ENCODE measurements at places on chromosomes 11 and 22.

DNA sequence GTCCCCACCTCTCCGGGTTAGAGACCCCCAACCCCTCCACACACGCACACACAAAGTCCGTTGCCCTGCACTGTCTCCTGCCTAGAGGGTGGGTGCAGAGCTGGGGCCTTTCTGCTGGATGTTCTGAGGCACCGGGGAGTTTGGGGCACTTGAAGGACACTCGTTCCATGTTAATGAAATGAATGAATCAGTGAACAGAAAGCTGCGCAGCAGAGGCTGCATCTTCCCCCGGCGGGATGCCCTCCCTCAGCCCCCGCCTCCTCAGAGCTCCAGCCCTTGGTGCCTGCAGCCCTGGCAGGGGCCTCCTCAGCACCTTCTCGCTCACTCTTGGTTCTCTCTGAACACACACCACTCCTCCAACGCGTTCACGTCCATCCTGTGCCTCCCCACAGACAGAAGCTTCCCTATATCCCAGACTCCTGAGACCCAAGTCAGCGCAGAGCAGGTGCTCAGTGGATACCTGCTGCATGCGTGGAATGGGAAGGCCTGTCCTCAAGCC lies 611.9 kb downstream of the TBC1D22A start:
- DNase-seq: no peak

DNA sequence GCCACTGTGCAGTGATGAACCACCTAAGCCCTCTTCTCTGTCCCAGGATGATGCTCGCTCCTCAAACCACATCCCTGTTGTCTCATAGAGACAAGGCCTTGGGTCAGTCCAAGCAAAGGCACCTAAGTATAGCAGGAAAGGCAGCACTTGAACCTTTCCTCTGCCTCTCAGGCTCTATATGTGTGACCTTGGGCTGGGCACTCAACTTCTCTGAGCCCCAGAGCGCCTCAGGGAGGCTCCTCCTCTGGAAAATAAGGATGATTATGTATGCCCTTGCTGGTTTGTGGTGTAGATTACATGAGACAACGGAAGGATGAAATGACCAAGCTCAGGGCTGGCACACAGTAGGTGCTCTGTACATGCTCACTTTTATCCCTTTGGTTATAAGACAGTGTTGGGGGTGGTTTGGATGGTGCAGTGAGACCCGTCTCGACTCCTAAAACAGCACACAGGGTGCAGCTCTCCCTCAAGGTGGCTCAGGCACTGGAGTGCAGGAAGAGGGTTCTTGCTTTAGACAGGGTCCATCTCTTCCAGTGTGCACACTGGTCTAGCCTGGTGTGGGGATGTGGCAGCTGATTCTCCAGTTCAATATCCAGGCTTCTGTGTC lies 40.2 kb upstream of the ACCSL start:
- no peak for DNase-seq

DNA sequence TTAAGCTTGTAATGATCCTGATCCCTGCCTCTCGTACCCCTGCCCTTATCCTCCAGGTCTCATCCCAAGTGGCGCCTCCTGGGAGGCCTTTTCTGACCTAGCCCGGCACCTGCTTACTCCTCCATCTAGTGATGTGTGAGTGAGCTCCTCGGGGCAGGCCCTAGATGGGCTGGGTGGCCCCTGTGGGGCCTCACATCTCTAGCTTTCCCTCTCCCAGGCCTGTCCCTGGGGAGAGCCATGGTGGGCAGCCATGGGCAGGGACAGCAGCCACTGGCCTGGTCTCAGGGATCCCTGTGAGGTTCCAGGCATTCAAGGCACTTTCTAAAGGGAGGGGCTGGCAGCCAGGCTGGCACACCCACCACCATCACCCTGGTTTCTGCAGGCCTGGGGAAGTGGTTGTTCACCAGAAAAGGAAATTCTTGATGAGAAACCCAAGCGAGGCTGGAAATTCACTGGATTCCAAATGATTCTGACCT lies 27.9 kb downstream of the GNAZ start:
- no peak for DNase-seq

DNA sequence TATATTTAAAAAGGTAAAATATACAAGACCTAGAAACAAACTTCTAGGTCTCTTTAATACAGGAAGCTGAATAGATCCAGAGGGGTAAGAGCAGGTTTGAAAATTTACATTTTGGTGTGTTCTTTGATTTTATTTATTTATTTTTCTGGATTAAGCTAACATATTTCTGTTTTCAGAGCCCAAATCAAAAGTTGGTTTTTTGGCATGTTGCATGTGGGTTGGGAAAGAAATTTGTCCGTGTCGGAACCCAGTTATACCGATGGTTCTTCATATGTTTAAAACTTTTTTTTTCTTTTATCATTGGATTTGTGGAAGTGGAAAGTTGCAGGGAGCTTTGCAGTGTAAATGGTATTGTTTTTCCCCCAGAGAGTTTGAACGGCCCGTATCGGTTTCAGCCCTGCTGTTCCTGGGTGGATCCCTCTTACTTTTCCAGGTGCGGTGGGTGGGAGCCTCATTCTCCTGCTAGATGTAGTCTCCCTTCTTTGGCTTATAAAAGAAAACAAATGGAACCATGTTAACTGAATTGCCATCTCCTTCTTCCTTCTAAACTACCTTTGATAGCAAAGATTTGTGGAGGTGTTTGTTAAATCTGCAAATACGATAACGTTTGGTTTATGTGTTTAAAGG lies 746 bp downstream of the CTNND1 start:
- DNase-seq: no peak

DNA sequence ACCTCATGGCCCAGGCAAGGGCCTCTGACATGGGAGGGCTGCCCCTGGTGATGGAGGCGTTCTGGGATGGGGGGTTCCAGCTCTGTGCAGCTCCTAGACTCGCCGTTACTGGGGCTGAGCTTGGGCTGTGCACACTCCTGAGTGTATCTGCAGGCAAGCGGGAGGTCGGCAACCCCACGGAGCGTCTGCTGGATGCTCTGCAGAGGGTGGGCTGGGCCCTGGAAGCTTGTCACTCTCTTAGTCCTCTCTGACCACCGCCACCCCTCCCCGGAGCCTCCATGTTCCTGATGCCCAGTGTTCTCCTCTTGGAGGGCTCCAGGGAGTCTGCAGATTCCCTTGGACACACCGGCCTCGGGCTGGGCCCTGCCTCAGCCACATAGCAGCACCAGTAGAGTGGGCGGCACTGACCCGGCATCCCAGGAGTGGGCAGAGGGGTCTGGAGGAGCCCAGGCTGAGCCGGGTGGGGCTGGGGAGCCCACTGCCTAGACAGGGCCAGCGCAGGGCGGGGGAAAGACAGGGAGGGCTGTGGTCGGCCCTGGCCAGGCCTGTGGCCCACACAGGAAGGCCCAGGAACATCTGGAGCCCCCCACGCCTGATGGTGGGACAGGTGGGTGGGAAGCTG lies 20.6 kb upstream of the MUC5B start:
- DNase-seq: no peak

DNA sequence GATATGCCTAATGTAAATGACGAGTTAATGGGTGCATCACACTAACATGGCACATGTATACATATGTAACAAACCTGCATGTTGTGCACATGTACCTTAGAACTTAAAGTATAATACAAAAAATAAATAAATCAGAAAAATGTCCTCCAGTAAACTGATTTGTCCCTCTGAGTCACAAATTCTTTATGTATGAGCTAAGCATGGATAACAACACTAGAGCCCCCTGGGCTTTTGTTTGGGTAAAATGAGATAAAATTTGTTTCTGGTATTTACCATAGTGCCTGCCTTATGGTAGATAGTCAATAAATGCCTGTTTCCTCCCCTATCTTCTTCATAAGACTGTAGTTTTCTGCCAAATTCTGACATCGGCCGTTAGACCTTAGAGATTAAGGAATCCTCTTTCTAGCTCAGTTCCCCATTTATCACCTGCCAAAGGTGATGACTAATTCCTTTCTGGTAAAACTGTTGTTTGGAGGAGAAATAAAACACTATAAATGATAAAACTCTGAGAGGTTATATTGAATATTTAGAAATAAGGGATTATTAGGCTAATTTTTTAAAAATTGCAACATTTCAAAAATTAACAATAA lies 43.6 kb upstream of the LUZP2 start:
- DNase-seq: no peak

GRCh38 chr22:36741968-36742367 lies 34.0 kb downstream of the IFT27 start:
- DNase-seq: no peak

GRCh38 chr22:23684561-23685031 lies 6.2 kb upstream of the RGL4 start:
- DNase-seq: no peak

GRCh38 chr11:12684315-12684714 lies 10.1 kb downstream of the TEAD1 start:
- no peak for DNase-seq

DNA sequence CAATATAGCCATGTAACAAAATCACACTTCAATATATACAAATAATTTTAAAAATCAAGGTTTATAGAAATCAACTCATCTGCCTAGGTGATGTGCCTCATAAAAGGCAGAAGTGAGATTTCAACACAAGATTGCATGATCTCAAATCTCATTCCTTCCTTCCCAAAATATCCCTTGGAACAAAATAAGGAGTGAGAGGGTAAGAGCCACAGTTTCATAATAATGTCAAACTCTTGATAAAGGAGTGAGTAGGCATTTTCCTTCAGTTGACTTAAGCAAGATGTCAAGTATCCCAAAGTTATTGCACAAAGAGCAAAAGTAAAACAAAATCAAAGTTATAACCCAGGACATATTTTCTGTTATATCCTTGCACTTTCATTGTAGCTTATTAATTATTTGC lies 81.3 kb downstream of the C22orf31 start:
- DNase-seq: no peak

DNA sequence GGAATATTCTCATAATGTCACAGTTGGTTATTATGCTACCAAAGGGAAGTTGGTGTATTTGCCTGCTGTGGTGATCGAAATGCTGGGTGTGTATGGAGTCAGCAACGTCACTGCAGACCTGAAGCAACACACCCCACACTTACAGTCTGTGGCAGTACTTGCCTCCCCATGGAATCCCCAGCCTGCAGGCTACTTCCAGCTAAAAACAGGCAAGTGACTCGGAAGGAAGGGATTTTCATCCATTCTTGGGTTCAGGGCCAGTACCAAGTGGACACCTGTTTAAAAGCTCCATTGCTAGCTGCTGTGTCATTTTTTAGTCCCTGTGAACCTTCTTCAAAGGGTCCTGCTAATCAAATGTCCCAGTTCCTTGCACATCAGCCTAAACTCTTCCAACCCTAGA lies 149.6 kb downstream of the C11orf91 start:
- no peak for DNase-seq

- DNase-seq: no peak
These were observed 365.4 kb downstream of the BRD1 start for GRCh38 chr22:49462291-49462690.

DNA sequence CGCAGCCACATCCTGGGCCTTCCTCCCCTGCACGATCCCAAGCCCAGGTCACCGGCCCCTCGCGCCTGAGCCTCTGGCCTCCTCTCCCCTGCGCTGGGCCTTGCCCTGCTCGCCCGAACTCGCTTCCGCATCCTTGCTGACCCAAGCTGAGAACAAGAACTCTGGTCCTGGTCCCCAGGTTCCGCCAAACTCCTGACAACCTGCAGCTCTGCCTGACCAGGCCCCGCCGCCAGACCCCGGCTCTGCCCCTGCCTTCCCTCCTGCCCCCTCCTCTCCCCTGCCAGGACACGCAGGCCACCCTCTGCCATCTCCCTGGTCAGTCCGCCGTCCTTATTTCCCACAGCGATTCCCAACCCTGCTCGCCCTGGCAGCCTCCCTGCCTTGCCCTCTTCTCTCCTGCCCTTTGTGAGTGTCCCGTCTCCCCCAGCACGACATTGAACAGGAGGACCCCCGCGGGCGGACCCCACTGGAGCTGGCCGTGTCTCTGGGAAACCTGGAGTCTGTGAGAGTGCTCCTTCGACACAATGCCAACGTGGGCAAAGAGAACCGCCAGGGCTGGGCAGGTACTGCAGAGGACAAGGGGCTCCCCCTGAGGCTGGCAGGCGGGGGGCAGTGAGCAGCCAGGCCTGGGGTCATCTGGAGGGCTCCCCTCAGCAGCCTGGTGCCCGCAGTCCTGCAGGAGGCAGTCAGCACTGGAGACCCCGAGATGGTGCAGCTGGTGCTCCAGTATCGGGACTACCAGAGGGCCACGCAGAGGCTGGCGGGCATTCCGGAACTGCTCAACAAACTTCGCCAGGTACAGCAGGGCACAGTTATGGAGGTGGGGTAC lies 762 bp downstream of the ANKRD13D start:
- DNase-seq: no peak

GRCh38 chr11:111253131-111253530 lies 7.6 kb downstream of the POU2AF2 start:
- no peak for DNase-seq

GRCh38 chr22:46319319-46319718 lies 16.2 kb upstream of the TRMU start:
- no peak for DNase-seq

DNA sequence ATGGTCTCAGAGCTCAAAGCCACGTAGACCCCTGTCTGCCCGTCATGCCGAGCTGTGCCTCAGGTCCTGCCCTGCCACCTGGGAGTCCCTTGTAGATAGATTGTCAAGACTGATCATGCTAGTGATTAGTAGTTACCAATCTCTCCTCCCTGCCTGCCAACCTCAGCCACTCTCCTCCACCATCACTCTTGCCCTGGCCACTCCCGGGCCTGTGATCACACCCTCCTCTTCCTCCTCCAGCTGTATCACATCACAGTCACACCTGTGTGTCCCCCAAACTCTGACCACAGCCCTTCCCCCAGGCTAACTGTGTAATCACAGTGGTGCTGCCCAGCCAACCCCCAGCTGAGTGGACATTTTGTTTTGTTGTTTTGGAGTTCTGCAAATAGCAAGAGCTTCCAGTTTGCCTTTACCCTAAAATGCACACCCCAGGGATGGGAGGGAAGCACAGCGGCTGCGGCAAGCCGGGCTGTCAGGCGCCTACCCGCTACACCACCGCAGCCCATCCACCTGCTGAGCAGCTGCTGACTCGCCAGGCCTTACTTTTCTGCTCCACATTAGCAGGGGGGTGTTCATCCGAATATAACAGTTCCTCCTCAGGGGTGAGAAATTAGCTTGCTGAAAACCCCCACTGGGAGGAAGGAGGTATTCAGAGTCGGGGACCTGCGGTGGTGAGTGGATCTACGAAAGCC lies 45.8 kb downstream of the LRFN4 start:
- DNase-seq: no peak

GRCh38 chr22:44455963-44456358 lies 42.1 kb downstream of the RTL6 start:
- no peak for DNase-seq

DNA sequence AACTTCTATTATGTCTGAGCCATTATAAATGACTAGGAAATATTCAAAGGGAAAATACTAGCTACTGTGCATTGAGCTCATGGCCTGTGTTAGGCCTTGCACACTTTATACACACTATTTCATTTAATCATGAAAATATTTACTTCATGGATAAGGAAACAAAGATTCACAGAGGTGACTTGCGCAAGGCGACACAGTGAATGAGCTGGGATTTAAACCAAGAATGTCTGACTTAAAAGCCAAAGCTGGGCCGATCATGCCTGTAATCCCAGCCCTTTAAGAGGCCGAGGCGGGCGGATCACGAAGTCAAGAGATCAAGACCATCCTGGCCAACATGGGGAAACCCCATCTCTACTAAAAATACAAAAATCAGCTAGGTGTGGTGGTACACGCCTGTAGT lies 231.5 kb downstream of the MIAT start:
- DNase-seq: no peak

All from stimulated activated CD8-positive, alpha-beta memory T cell treated with anti-CD3 and anti-CD28 coated beads, Interleukin-15, amount 100 ng/mL, for 24 hours (primary cell).